Neural crest cell (in vitro differentiated cells): ENCODE measurements at places on chromosomes 3 and 15.

- no peak for DNase-seq
These were observed 30.1 kb downstream of the BTD start for GRCh38 chr3:15631426-15632211.

- no peak for DNase-seq
These were observed 274.5 kb upstream of the PEX5L start for GRCh38 chr3:180311242-180311641.

DNA sequence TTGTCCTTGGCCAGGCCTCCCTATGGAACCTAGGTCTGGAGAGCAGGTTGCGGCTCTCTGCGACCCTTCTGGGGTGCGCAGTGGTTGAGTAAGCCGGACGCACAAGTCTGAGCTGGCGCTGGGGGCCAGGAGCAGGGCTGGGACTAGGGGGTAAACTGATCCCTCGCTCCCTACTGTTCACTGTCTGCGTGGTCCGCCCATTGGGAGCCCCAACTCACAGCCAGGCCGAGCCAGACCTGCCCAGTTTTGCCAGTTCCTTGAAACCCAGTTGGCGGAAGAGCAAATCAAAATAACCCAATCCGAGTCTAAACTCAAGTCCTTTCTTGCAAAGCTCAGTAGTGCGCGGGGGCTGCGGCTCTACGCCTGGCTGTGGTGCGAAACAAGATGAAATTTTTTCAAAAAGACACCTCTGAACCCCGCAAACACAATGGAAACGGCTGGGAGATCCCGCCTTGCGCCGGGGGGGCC, 17.5 kb downstream of the RGMA start:
- no peak for DNase-seq

- DNase-seq, result no peak
These were observed 10.3 kb upstream of the APEH start for GRCh38 chr3:49663831-49664230.

GRCh38 chr3:12884186-12884680, 42.9 kb upstream of the RPL32 start:
- DNase-seq, result no peak

- DNase-seq, result no peak
These were observed 51.2 kb upstream of the SAMMSON start for GRCh38 chr3:69948246-69948862.

DNA sequence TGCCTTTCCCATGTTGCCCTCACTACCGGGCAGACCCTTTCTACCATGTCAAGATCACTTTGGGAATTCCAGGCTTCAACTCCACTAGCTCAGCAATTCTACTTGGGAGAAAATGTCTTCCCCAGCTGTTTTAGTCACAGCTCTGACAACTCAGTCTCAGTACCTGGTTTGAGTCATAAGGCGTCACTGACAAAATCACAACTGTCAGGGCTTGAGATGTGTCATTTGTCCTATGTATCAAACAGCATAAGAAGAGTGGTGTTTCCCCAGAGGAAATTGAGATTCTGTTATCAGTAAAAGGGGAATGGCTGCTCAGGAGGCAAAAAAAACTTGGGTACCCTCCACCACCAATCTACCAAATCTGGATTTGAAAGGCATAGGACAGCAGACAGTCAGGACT, 594.9 kb upstream of the SUCLG2 start:
- no peak for DNase-seq

GRCh38 chr15:32993285-32993684, 201.2 kb downstream of the FMN1 start:
- DNase-seq, result no peak

DNA sequence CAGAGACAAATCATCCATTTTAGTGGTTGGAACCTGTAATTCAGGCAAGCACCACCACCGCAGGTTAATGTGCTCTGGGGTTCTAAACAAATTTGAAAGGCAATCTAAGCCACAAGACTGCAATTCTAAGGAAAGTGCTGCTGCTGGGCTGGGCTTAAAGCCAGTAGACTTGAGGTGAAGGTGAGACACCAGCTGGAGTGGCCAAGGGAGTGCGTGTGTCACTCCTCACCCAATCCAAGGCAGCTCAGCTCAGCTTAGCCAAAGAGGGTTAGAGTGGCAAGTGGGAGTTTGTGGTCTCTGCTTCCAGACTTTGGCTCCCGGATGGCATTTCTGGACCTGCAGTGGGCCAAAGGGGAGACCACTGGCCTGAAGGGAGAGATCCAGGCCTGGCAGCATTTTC, 1655.6 kb downstream of the SI start:
- no peak for DNase-seq

GRCh38 chr15:39267685-39268084, 313.2 kb upstream of the THBS1 start:
- DNase-seq, result no peak

- DNase-seq, result no peak
These were observed 850.8 kb upstream of the ROBO1 start for GRCh38 chr3:80618295-80619256.

GRCh38 chr3:61684386-61684785, 123.0 kb downstream of the PTPRG start:
- DNase-seq, result no peak

GRCh38 chr3:16118396-16118795, 56.1 kb upstream of the GALNT15 start:
- no peak for DNase-seq
